ENCODE measurements at places on chromosomes 2 and 18.
A peak's percentile ranks its signal among the peaks of the same experiment; 100 is the strongest.

GRCh38 chr2:59584958-59585357, 968.5 kb downstream of the BCL11A start:
- DNase-seq: no peak

DNA sequence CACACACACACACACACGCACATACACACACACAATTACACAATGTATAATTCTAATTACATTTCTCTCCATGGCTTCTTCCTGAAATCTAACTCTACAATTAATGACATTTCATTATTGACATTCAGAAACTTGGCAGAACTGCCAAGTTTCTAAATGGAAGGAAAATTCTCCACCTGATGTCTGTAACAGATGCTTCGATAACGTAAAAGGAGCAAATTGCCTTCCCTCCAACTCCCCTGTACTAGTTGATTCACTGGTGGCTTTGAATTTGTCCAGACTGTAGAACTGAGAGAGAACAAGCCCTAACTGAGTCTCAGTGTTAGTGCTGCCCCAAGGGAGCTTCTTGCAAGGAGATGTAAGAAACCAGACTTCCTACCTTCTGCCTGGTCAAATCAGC, 255.1 kb upstream of the TMEM200C start:
- DNase-seq: no peak

DNA sequence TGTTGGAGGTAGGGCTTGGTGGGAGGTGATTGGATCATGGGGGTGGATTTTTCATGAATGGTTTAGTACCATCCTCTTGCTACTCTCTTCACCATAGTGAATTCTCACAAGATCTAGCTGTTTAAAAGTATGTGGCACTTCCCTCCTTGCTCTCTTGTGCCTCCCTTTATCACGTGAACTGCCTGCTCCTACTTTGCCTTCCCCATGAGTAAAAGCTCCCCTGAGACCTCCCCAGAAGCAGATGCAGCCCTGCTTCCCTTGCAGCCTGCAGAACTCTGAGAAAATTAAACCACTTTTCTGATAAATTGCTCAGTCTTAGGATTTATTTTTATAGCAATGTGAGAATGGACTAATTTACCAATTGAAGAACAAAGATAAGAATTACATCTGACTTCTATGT, 223.1 kb downstream of the RNF144A start:
- DNase-seq: no peak

- DNase-seq: peak; percentile 69
Observed at GRCh38 chr18:10476338-10476791, 21.9 kb downstream of the APCDD1 start.

DNA sequence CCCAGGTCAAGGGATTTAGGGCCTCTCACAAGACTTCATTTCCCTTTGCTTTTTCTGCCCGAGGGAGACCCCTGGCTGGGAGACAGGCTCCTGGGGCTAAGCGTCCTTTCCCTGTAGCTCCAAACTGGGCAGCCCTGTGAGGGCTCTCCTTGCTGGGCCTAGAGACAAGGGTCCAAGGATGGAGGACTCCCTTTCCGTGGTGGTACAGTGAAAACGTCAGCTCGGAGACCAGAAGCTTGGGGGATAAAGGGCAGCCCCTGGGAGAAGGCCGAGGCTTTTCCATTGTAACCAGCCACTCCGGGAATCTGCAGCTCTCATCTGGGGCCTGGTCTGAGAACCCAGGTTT, 2.3 kb downstream of the SIX2 start:
- no peak for DNase-seq

GRCh38 chr2:9440058-9440727, 16.7 kb downstream of the CPSF3 start:
- DNase-seq: peak; percentile 24

DNA sequence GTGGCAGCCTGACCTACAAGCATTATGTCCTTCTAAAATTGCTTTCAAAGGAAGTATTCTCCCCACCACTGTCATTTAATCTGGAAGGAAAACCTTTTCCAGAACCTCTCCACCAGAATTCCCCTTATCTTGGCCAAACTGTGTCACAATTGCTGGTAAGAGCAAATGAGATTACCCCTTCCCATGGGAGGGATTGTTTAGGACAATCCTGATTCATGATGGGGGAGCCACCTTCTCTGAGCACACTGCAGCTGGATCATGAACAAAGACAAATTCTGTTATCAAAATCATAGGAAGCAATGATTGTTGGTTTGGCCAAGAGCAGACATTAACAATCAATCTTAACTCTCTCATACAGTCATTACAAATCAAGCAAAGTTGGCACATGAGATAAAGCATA, 18.1 kb upstream of the ATOH8 start:
- no peak for DNase-seq

DNA sequence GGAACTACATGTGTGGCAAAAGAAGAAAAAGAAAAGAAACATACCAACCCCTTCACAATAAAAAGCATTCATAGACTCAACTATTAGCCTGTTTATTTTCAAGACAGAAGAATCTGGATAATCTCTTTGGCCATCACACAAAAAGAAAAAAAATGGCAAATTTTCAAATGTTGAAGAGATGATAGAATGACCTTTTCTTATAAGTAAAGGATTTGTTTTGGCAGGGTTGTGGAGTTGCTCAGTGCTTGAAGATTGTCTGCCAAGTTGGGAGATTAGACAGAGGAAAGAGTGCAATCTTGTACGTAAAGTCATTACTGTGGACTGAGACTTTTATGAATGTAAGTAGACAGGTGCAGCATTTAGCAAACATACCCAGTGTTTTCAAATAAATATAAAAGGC, 18.5 kb upstream of the FAM171B start:
- DNase-seq: no peak

DNA sequence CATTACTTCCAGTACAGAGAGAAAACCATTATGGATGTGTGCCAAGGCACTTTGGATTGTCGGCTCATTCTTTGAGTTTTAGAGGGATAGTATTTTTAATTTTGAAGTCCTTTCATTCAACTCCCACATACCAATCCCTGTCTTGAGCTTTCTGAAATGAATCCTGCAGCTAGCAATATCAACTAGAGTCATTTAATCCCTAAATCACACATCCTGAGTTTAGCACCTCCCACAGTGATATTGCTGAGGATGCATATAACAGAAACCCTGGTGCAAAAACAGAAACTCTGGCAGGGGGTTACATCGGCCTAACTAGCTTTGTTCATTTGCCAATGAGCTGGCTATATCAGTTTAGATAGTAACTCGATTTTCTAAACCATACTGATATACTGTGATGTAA, 427.3 kb downstream of the LRP1B start:
- DNase-seq: no peak

- no peak for DNase-seq
Observed at GRCh38 chr2:21500401-21500945, 376.7 kb downstream of the TDRD15 start.
